Large intestine (tissue), 12 donors: ENCODE measurements at places on chromosomes 16 and 17. TPM values are rescaled to one million over a fixed set of nuclear protein-coding genes. Genes with fewer than 3 reads are reported as not detected.
A peak's percentile ranks its signal among the peaks of the same experiment; 100 is the strongest.

Gene CLEC3A
- 0.36 TPM for polyA plus RNA-seq

Gene CMTM1
- 3.4 TPM for polyA plus RNA-seq

Gene RUNDC3A
- 17.2 TPM for polyA plus RNA-seq

Gene MYH13
- 0.04 TPM for polyA plus RNA-seq

DNA sequence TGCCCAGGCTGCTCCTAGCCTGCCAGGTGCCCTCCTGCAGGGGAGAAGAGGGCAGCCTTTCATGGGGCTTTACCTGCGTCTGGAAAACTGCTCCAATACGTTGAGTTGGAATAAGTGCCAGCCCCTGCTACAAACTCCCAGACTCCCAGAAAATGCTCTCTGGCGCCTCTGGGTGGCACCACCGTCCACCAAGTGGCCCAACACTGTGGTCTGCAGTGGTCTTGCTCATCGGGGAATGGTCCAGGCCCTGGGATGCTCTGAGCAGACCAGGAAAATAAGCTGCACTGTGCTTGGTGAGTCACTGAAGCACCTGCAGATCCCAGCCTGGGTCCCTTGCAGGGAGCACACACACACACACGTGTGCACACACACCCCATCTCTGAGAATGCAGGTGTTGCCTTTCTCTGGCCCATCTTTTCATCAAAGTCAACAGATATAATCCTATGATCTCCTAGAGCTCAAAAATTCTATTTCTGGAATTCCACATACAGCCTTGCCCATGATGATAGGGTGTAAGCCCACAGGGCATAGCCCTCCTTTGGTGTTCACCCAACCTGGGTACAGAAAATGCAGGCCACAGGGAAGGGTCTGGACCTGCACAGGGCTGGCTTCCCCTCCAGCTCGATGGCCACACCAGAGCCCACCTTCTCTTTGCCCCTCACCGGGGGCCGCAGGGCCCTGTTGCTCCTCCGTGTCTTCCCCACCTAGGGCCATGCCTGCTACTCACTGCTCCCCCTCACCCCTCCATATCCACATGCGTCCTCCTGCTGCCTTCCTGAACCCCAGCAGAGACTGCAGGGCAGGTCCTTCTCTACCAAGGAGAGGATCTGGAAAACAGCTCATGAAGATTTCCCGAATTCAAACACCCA, 20.5 kb downstream of the CDIP1 start:
- no peaks in the 10 kb centered on the region for H3K4me1 ChIP-seq
- peak; percentile 21 for DNase-seq
- no peak overlapping the region for H3K4me3 ChIP-seq
- H3K27me3 ChIP-seq, result no peaks in the 10 kb centered on the region
- no peak overlapping the region for H3K27ac ChIP-seq

DNA sequence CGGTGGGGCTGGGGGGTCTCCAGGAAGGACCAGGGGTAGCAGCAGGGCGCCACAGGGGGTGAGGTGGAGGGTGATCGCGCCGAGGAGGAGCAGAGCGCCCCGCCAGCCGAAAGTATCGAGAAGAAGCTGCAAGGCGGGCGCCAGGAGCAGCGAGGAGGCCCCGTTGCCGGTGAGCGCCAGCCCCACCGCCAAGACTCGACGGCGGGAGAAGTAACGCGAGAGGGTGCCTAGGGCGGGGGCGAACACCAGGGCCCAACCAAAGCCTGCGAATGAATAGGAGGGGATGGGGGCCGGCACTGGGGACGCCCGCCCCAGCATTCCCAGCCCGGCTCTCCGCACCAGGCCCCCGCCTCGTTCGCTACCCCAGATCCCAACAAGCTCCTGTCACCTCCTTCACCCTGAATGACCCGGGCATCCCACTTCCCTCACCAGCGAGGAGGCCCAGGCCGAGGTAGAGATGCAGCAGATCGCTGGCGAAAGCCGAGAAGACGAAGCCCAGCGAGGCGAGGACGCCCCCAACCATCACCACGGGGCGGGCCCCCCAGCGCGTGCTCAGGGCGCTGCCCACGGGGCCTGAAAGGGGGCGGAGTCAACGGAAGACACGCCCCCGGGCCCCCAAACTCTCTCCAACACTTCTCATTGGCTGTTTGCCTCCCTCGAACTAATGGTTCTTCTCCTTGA, 1.3 kb downstream of the SLC16A11 start:
- peaks cover 41% of the 10 kb centered on the region for H3K27me3 ChIP-seq
- DNase-seq, result no peak
- H3K4me1 ChIP-seq, result peaks cover 54% of the 10 kb centered on the region
- no peaks in the 10 kb centered on the region for H3K36me3 ChIP-seq

DNA sequence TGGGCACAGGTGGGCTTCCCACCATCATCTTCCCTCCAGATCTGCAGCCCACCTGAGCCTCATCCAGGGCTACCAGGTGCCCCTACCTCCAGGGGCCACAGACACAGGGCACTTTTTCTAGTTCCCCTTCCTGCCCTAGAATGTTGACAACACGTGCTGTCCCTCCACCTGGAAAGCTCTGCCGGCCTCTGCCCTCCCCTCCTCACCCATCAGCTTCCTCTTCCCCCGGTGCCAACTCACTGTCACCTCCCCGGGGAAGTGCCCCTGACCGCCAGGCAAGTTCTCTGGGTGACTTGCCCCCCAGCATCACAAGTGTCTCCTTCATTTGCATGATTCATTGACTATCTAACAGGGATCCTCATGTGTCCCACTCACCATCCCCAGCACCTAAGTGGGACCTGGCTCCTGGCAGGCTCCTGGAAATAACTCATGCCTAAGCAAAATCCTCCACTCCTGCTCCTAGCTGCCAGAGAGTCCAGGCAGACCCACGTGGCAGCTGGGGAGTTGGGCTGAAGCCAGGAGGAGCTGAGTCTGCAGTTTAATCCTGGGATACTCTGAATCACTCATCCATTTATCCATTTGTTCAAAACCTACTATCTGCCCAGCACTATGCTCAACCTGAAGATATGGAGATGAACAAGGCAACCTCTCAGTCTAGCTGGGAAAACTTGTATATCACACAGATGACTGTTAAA, 304.4 kb downstream of the FOXL1 start:
- no peaks in the 10 kb centered on the region for H3K36me3 ChIP-seq
- H3K4me1 ChIP-seq, result no peaks in the 10 kb centered on the region
- H3K4me3 ChIP-seq, result no peak overlapping the region

- H3K4me3 ChIP-seq, result no peak overlapping the region
- H3K4me1 ChIP-seq, result peaks cover 3% of the 10 kb centered on the region
- no peak overlapping the region for H3K27ac ChIP-seq
- no peak for DNase-seq
- no peaks in the 10 kb centered on the region for H3K27me3 ChIP-seq
- peaks cover 90% of the 10 kb centered on the region for H3K36me3 ChIP-seq
These were observed 90.8 kb downstream of the TBC1D16 start for GRCh38 chr17:79944821-79945391.

GRCh38 chr16:86831366-86831765, 253.0 kb downstream of the FOXL1 start:
- H3K36me3 ChIP-seq, result no peaks in the 10 kb centered on the region
- H3K4me1 ChIP-seq, result no peaks in the 10 kb centered on the region
- H3K27me3 ChIP-seq, result peaks cover 30% of the 10 kb centered on the region
- no peak overlapping the region for H3K27ac ChIP-seq
- no peak for DNase-seq

- no peaks in the 10 kb centered on the region for H3K4me1 ChIP-seq
- no peak for DNase-seq
- H3K4me3 ChIP-seq, result no peak overlapping the region
- H3K36me3 ChIP-seq, result peaks cover 53% of the 10 kb centered on the region
- no peaks in the 10 kb centered on the region for H3K27me3 ChIP-seq
These were observed 15.1 kb upstream of the GLG1 start for GRCh38 chr16:74622005-74622404.

GRCh38 chr17:57552114-57552624, 192.9 kb downstream of the CCDC182 start:
- H3K27me3 ChIP-seq, result no peaks in the 10 kb centered on the region
- no peak overlapping the region for H3K4me3 ChIP-seq
- no peak for DNase-seq
- peaks cover 41% of the 10 kb centered on the region for H3K4me1 ChIP-seq

DNA sequence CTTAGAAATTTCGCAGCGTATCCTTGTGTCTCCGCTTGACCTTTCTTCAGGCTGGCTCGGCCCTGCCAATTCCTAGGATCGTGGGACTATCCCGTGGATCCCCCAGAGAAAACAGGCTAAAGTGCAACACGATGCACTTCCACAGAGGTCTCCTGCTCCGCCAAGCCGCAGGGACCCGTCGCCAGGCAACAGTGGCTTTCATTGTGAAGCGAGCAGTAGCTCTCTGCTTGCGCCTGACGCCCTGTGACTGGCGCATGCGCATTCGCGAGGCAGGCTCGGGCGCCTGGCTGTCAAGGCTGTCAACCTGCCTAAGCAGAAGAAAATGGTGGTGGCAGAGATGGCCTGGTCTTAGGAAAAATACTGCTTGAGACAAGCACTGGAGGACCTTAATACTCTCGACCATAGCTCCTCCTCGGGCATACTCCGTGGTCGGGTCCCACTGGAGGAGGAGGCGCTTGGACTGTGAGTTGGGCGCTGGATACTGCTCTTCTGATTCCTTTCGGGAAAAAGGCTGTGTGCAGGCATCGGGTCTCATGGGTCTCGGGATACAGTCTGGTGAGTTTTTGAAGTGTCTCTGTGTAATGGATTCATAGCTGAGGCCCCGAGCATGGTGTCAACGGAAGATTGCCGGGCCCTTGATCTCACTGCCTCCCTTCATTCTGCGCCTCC, 2336.1 kb downstream of the TP53TG3F start:
- no peaks in the 10 kb centered on the region for H3K36me3 ChIP-seq
- no peak for DNase-seq
- H3K27me3 ChIP-seq, result no peaks in the 10 kb centered on the region
- H3K4me3 ChIP-seq, result no peak overlapping the region
- H3K4me1 ChIP-seq, result no peaks in the 10 kb centered on the region

- no peaks in the 10 kb centered on the region for H3K4me1 ChIP-seq
- H3K36me3 ChIP-seq, result no peaks in the 10 kb centered on the region
- DNase-seq, result no peak
- peaks cover 3% of the 10 kb centered on the region for H3K27me3 ChIP-seq
- no peak overlapping the region for H3K4me3 ChIP-seq
These were observed 118.7 kb upstream of the NLRP1 start for GRCh38 chr17:5702951-5703510.

DNA sequence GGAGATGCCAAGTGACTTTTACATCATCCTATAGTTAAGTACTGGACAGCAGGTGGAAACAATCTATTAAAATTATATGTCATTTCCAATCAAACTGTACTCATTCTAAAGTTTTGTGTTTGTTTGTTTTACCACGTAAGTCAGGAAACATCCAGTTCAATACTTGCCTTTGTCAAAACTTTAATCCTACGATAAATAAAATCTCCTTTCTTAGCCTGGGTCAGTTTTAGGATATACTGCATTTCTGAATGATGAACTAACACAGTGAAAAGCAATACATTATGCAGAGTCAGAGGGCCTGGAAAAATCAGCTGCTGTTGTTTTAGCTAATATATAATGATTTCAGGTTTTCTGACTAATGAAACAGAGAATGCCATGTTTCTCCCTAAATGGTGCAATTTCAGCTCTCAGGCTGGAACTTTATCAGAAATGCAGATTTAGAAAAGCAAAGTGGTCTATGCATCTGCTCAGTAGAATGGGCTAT, 756.4 kb downstream of the CDH11 start:
- H3K27me3 ChIP-seq, result no peaks in the 10 kb centered on the region
- H3K4me3 ChIP-seq, result no peak overlapping the region
- no peaks in the 10 kb centered on the region for H3K36me3 ChIP-seq
- no peak overlapping the region for H3K27ac ChIP-seq
- no peak for DNase-seq

DNA sequence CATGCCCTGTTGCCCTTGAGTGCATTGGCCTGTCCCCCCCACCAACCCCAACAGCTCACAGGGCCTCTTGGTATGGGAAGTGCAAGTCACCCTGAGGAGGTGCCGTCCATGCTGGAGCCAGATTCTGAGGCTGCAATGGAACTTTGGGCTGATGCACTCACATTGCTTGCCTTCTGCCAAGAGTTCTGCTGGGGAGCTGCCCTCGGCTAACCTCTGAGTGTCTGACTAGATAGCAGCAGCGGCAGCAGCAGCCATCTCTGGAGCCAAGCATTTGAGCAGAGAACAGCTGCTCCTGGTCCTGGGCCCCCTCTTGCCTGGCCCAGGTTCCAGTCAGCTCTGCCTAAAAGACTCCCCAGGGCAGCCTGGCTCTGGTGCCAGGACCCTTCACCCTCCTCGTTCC, 61.5 kb downstream of the GNAO1 start:
- no peak for DNase-seq
- no peaks in the 10 kb centered on the region for H3K27me3 ChIP-seq
- H3K27ac ChIP-seq, result no peak overlapping the region
- H3K4me1 ChIP-seq, result peaks cover 2% of the 10 kb centered on the region
- no peak overlapping the region for H3K4me3 ChIP-seq
- no peaks in the 10 kb centered on the region for H3K36me3 ChIP-seq

- no peaks in the 10 kb centered on the region for H3K36me3 ChIP-seq
- H3K4me3 ChIP-seq, result no peak overlapping the region
- H3K4me1 ChIP-seq, result no peaks in the 10 kb centered on the region
- H3K27ac ChIP-seq, result no peak overlapping the region
- H3K27me3 ChIP-seq, result no peaks in the 10 kb centered on the region
These were observed 59.7 kb upstream of the DHX40 start for GRCh38 chr17:59505610-59506276.

GRCh38 chr17:29169806-29170591, 10.2 kb downstream of the MYO18A start:
- peaks cover 14% of the 10 kb centered on the region for H3K4me1 ChIP-seq
- H3K36me3 ChIP-seq, result peaks cover 19% of the 10 kb centered on the region
- H3K27me3 ChIP-seq, result no peaks in the 10 kb centered on the region
- no peak overlapping the region for H3K4me3 ChIP-seq
- peak overlapping the region; percentile 53 for H3K27ac ChIP-seq

DNA sequence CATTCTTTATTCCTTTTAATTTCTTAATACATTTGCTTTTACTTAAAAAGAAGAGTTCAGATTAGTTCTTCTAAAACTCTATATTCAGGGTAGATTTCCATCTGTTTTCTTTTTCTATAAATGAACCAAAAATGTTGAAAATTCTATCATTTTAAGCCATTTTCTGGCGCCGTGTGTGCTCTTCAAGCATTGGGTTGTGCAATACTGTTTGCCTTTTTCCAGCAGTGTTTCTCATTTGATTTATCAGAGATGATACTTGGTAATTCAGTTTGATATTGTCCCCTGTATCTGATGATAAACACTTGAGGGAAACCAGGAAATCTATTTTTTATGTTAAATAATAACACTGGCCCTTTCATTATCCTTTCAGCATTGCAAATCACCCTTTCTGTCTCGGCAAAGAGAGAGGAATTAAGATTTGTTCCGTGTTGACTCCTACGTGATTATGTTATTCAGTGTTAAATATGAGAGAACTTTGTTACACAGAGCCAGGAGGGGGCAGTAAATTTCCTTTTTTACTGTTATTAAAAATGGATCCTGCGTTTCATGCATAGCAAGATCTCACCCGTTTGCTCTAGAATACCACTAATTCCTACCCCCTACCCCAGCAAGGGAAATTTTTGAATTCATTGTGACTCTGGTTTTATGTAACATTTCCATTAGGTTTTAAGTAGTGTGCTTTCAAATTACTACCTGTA, 606.9 kb upstream of the RBFOX1 start:
- H3K4me3 ChIP-seq, result no peak overlapping the region
- H3K36me3 ChIP-seq, result no peaks in the 10 kb centered on the region
- no peak overlapping the region for H3K27ac ChIP-seq
- no peaks in the 10 kb centered on the region for H3K27me3 ChIP-seq
- no peaks in the 10 kb centered on the region for H3K4me1 ChIP-seq
